ENCODE measurements at places on chromosomes 6 and 20.

DNA sequence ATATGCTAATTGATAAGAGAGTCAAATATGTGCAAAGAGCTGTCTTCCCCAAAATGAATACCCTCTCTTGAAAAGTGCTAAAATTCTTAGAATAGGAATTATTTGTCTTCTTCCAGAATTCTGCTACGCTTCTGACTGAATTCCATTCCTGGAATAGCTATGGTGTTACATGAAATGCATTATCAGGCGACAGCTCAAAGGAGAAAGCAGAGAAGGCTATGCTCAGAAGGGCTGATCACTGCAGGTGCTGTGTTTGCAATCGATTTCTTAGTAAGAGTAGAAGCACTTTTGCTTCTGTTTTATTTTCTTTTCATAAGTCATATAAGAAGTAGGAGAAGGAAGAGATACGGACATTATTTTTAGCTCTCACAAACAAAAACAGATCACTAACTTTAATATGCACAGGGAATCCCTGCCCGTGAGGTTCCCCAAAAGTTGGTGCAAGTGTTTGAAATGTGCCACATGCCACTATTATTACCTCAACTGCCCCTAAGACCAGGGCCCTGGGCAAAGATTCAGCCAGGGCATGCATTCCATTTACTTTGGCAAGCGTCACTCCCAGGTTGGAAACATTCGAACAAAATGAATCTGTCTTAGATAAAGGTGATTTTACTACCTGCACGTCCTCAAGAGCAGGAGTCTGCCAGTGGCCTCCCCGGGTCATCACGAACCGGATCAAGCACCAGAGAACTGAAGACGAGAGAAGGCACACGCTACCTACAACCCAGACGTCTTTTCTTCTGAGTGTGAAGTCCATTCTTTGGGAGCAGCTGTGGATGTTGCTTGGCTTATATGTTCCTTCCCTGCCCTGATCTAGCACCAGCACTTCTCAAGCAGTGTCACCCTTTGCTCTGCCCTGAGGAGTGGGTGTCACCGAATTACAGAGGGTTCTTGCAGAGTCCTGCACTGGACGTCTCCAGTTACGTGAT lies 7.2 kb downstream of the MYLK4 start:
- DNase-seq, result no peak

GRCh38 chr6:156943166-156943565 lies 166.0 kb downstream of the ARID1B start:
- DNase-seq, result no peak

DNA sequence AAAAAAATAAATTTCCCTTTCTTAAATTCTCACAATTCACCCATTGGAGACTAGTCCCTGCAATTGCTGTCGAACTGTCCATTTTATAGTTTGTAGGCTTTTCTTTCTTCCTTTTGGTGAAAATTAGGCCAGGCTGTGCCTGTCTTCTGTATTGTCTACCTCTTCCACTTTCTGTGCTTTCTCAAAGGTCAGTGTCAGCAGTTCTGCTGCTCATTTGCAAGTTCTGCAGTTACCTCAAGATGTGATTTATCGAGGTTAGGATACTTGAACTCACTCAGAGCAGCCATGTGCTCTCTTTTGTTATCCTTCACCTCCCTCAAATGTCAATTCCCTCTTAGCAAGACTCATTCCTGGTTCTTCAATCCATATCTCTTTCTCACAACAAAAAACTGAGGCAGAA lies 179.1 kb downstream of the SLC35F1 start:
- DNase-seq, result no peak

DNA sequence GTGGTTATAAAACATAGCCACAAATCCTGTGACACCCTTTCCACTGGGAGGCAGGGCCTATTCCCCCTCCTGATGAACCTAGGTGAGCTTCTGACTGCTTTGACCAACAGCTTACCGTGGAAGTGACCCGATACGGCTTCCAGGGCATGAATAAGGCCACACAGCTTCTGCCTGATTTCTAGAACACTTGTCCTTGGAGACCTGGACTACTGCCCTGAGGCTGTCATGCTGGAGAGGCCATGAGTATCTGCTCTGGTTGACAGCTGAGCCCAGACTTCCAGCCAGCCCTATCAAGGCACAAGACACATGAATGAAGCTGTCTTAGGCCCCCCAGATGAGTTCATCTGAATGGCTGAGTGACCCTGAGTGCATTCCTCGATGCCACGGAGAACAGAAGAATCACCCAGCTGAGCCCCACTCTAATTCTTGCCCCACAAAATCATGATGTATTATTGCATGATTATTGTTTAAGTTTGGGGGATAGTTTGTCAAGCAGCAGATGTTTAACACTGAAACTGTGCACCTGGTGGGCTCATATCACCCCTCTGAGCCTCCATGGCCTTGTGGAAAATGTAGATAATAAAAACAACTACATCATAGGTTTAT lies 16.6 kb downstream of the TP53RK start:
- no peak for DNase-seq

DNA sequence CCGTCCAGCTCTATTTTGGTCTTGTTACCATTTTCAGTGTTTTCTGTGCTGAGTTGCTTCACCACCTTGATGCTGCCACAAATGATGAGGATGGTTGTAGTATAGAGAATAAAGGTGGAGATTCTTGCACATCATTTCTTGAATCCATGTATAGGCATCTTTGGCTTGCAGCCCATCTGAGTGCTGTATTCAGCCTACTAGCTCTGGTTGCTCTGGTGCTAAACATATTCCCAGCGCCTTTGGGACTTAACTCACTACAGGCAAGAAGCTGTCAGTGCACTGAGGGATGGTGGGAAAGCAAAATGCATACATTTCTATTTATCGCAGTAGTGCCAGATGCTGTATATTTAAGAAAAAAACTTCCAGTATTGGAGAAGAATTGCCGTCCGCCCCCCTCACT lies 86.0 kb downstream of the CARMIL1 start:
- DNase-seq, result no peak
